ENCODE measurements at places on chromosomes 5 and 9.
A peak's percentile ranks its signal among the peaks of the same experiment; 100 is the strongest.

DNA sequence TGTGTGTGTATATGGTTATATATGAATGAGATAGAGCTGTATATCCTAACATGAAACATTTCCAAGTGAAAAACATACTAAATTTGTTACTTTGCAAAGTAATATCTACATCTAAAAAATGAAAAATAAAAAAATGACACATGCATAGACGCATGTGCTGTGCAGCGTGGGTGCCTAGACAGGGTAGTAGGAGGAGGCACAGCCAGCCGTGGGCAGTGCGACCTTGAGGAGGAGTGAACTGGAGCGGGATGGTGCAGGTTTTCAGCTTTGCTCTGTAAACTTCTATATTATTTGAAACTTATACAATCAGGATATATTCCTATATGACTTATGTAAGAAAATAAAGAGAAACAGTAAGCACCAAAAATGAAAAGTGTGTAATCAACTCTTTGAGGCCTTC lies 15.0 kb upstream of the GLRX start:
- no peak for DNase-seq

DNA sequence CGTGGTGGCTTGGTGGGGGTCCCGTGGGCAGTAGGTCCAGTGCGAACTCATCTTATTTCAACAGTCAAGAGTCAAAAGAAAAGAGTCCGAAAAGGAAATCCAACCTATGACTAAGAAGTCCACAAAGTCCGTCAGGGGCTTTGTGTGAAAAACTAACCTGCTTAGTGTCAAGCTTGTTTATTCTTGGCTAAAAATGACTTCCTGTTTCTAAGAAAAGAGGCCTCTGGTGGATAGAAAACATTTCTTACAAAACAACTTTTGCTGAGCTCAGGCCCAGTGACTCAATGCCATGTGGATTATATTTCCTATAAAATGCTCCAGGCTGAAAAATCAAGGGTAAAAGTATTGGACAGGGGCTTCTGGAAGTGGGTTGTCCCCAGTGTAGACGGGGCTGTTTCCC lies 105.9 kb downstream of the GADD45G start:
- peak; percentile 13 for DNase-seq

DNA sequence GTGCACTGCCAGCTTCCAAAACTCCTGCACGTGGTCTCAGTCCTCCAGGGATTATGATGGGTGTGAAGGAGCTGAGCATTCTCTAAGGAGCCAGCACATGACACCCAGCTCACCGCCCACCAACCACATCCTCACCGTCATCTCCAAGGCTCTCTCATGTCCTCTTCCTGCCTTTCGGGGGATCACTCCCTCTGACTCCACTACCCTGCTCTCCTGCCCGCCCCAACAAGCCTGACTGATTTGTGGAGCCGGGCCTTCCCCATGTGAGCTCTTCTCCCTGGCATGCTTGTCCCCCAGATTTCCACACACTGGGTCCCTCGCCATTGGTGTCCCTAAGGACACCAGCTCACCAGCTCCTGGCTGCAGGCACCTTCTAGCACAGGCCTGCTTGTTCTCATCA lies 1.9 kb downstream of the ABO start:
- no peak for DNase-seq

- no peak for DNase-seq
Measured at GRCh38 chr9:96502539-96503373, 52.8 kb downstream of the HABP4 start.

DNA sequence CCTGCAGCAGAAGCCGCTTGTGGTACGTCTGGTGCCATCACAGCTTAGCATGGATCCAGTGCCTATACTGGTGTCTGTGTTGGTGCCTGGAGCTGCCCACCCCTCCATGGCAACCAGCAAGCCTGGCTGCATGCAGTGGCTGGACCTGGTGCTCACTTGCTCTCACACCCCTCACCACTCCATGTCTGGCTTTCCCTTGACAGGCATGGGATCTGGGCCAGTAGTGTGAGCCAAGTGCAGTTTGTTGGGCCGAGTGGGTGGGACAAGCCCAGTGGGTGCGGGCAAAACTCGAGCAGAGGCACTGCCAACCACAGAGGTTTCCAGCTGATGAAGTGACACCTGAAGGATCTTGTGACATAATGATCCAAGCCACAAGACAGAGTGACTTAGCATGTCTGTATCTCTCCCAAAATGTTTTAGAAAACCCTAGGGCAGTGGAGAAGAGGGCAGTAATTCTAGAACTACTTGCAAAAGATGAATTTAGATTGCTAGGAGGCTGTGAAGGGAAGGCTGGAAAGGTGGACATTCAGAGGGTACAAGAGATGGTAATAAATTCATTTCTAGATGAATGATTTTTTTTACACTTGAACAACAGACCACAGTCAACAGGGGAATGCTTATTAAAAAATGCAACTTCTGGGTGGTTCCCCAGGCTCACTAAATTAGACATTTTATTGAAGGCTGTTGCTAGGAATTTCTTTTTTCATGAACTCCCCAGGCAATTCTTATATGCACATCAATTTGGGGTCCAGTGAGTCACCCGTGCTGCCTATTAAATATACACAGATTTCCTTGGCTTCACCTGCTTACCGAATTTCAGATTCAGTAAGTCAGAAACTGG lies 660.3 kb downstream of the TLR4 start:
- DNase-seq = peak; percentile 19

- DNase-seq = no peak
Measured at GRCh38 chr5:81786991-81787390, 36.1 kb upstream of the SSBP2 start.

GRCh38 chr5:169964246-169964645 lies 16.0 kb downstream of the INSYN2B start:
- no peak for DNase-seq

- peak; percentile 13 for DNase-seq
Measured at GRCh38 chr5:111013011-111013410, 58.5 kb upstream of the TSLP start.

DNA sequence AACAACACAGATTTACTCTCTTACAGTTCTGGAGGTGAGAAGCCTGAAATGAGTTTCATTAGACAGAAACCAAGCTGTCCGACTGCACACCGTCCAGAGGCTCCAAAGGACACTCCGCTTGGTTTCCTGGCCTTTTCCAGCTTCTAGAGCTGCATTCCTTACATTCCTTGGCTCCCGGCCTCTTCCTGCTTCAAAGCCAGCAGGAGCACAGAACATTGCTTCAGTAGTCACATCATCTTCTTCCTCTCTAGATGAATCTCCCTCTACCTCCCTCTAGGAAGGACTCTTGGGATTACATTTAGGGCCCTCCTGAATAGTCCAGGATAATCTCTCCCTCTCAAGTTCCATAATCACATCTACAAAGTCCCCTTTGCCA lies 213.3 kb downstream of the CDK5RAP2 start:
- DNase-seq = peak; percentile 97

DNA sequence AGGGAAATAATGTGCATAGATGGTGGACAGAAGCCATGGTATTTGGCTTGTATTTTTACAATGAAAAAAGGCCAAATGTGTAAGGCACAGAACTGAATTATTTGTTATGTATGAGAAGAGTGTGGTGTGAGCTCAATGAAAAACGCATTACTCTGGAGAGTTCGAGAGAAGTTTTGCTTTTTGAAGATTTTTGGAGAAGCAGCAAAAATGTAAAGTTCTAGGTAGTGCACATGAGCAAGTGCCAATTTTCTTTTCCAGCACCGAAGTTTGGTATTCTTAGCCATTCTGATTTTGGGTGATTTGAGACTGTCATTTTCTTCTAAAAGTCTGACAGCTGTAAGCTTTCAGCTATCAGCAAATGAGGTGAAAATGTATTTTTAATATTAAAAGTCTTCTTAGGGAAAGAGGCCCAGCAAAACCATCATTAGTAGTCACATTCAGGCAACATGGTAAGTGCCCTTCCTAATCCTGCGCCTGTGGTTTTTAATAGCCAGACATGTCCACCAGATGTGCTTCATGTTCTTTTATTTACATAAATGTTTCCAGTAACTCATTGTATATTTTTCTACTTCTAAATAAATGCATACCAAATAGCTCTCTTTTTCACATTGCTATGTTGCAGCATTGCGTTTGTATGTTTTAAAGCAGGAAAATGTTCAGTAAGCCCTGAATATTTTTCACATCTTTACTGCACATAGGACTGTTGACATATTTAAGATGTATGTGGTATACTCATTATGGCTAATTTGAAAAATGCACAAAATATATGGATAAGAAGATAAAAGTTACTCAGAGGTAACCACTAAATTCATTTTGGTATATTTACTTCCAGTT lies 50.4 kb downstream of the RASGRF2 start:
- no peak for DNase-seq

DNA sequence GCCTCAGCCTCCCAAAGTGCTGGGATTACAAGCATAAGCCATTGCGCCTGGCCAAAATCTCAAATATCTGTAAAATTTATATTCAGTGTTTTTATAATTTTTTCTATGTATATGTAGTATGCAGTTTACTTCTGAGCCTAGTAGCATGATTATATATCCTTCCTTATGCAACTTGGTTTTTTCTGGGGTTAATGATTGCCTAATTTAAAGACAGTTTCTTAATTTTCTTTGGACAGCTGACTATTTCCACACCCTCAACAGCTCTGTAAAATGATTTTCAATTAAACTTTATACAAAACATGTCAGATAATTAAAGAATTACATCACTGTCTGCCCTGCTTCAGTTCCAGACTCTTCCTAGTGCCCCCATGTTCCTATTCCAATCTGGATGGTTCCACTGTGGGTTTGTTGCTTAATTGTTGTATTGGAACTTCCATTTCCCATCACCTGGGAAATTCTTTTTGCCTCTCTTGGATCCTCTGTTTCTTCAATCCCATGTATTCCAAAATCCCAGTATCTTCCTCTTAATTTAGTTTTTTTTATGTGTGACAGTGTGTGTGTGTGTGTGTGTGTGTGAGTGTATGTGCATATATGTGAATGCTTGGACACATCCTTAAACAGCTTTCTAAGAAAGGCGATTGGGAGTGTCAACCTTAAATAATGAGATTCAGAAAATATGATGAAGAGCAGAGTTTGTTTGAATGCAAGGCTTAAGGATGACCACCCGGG lies 53.2 kb downstream of the C5orf22 start:
- no peak for DNase-seq

DNA sequence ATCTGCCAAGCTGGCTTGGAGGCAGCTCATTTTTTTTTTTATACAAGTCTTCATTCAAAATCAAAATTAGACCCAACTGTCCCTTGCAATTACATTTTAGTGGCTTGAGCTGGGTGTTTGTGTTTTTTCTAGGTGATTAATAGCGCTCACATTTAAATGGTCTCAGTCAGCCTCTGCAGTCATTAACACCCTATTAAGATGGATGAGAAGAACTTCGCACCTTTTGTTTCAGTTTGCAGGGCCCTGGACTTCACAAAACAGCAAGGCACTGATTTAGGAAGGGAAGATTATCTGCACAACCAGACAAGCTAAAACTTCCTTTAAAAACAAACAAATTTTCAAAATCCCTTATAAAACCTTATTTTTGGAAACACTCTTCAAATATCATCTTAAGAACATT lies 374.8 kb downstream of the EFNA5 start:
- no peak for DNase-seq

DNA sequence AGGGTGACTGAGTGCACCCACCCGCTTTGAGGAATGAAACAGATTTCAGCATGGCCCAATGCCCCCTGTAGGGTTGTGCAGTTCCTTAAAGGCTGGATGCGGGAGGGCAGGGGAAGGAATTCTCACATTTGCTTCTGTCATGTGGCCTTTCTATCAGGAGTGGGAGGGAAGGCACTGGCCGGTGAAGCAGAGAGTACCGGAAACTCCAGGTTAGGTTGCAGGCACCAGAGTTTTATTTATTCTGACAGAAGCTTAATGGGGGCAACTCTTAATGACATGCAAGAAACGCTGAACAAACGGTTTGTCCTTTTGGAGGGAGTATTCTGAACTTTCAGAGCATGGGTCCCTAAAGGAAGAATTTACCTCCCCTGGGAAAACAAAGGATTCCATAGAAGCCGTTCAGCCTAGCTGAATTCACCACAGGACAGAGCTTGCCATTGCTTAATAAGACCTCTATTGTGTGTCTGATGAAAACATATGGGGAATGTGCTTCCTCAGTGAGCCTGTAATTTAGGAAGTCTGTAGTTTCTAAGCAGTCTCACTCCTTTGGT lies 44.1 kb upstream of the EQTN start:
- DNase-seq = peak; percentile 11

DNA sequence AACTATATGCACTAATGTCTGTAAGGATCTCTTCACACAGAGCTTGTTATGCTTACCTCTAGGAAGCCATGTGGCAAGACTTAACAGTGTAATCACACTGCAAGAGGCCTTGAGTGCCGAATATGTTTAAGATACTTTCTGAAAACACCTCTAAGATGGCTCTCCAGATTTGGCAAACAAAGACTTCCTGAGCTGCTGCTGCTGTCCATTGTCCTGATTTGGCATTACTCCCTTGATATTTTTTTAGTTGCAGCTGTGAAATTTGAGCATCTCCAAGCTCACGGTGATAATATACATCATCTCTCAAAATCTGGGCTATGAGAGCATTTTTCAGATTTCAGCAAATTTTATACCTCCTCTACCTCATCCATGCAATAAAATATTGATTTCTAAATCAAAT lies 384.5 kb upstream of the CDH6 start:
- no peak for DNase-seq

DNA sequence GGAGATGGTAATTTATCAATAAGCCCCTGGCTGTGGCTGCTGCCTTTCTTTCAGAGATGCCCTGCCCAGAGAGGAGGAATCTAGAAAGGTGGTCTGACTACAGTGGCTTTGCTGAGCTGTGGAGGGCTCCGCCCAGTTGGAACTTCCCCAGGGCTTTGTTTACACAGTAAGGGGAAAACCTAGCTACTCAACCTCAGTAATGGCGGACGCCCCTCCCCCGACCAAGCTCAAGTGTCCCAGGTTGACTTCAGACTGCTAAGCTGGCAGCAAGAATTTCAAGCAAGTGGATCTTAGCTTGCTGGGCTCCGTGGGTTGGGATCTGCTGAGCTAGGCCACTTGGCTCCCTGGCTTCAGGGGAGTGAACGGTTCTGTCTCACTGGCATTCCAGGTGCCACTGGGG lies 865.4 kb upstream of the ACO1 start:
- DNase-seq = no peak

GRCh38 chr5:177598477-177598876 lies 1.5 kb upstream of the B4GALT7 start:
- no peak for DNase-seq

DNA sequence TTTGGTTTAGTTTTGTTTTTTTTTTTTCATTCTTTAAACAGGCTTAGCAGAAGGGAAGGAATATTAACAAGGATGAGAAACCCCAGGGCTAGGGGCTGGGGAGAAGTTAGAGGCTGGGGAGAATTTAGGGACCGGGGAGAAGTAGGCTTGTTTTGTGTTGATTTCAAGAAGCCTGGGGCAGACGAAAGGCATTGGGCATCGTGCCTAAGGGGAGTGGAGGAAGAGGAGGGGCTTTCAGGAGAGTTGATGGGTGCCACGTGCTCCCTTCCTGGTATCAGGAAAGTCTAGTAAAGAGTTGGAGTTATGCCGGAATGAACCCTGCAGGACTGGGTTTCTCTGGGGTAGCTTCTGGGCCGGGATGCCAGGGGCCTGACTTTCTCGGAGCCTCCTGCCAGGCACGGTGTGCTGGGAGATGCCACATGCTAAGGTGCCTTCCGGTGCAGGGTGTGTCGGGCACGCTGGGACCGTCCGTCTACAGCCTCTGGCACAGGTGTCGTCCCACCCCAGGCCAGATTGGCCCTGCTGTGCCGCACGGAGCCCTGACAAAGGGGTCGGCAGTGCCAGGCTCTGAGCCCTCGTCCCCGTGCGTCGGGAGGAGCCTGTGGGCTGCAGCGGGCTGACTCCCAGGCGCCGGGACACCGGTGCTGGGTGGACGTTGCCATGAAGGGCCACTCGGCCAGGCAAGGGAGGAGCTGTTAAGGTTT lies 159.9 kb downstream of the OLFM1 start:
- no peak for DNase-seq

- peak; percentile 22 for DNase-seq
Measured at GRCh38 chr5:137923856-137924255, 34.6 kb downstream of the PKD2L2 start.

Data from fibroblast of upper back skin (primary cell).